Colonic mucosa (tissue), 4 donors: ENCODE measurements at places on chromosomes 2 and 18.
A peak's percentile ranks its signal among the peaks of the same experiment; 100 is the strongest.

DNA sequence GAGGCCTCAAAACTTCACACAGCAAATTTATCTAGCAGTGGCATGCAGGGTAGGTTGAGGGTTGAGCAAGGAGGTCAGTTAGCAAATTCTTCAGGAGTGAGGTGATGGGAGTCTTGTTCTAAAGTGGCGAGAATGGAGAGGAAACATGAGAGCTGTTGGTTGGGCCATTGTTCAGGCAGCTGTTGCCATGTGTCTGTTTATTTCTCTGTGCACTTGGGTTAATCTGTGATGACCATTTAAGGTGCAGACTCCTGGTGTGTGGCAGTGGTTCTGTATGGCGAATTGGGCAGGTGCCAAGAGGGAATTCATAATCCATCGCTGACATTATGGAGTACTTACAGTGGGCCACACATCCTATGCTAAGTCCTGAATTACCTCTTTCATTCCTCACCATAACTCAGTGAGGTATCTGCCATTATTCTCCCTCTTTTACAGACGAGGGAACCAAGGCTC lies 30.4 kb downstream of the TMEM178A start:
- no peak for DNase-seq

DNA sequence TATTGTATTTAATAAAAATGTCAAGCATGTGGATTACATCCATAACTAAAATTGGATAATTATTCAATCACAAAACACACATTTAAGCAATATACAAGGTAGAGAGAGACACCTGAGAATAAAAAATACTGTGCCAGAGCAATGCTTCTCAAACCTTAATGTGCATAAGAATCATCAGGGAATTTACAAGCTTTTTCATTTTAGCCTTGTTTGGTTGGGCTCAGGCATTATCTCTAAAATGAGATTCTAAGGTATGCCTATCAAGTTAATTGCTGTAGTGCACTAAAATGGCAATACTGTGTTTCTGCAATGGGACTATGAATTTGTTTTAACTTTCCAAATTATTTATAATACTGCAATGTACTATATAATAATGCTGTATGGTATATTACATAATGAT lies 983 bp downstream of the MOB1A start:
- no peak for DNase-seq

DNA sequence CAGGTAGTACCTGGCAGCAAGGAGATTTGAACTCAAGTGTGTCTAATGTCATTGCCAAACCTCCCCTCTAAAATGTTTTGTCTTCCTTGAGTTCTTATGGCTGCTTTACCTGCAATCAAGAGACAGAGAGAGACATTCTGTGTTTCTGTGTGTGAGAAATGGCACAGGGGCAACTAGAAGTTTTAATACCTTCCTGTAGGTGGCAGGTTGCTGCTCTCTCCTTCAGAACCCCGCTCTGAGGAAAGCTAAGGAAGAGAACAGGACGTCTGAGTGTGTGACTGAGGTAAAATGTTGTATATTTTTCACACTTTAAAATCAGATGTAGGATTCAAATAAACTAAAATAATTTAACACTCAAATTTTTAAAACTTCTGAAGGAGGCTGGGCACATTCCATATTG lies 19.2 kb downstream of the DTNA start:
- DNase-seq: peak; percentile 27

DNA sequence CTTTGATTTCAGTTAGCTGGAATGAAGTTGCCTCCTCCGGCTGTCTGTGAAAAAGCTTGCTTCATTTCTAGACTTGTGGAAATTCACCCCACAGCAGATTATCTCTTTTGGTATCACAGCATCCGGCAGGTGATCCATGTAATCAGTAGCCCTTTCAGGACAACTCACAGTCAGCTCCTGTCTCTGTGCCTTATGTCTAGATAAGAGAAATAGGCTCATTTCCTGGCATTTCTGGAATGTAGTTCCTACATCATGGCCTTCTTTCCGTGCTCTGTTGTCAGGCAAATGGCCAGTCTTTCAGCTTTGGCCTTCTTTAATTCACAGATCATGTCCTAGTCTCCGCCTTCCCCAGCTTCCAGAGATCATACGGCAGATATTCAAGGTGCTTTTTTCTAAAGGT lies 455.4 kb downstream of the NUP35 start:
- no peak for DNase-seq

- DNase-seq: no peak
Observed at GRCh38 chr2:63300835-63301234, 250.2 kb downstream of the OTX1 start.

DNA sequence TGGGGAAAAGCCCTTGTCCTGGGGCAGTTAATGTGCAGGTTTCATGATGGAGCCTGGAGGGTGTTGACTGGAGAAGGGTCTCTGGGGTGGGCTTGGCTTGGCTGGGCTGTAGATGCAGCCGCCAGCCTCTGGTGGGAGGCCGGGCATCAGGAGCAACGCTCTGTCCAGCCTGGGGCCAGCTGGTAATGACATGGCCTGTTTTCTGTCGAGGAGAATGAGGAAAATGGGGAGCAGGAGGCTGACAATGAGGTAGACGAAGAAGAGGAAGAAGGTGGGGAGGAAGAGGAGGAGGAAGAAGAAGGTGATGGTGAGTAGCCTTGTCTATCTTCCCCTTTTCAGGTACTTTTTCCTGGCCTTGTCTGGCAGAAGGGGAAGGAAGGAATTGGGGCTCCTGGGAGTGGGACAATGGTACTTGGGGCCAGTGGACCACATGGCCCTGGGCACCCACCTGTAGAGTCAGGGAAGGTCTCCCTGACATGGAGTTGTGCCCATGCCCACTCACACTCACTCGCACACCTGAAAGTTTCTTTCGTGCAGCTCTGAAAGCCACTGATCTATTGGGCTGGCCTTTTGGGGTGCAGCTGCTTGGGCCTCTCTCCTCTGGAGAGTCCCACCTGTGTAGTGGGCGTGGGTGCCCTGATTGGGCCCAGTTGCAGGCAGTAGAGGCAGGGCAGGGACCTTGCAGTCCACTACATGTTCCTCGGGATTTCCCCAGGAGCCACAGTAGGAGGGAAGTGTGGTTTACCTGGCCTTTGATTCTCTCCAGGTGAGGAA lies 3.5 kb downstream of the PTMA start:
- DNase-seq: no peak

GRCh38 chr18:76174451-76174850 lies 320.6 kb downstream of the ZNF516 start:
- DNase-seq: no peak

GRCh38 chr18:27461957-27462356 lies 276.8 kb upstream of the CHST9 start:
- DNase-seq: no peak

DNA sequence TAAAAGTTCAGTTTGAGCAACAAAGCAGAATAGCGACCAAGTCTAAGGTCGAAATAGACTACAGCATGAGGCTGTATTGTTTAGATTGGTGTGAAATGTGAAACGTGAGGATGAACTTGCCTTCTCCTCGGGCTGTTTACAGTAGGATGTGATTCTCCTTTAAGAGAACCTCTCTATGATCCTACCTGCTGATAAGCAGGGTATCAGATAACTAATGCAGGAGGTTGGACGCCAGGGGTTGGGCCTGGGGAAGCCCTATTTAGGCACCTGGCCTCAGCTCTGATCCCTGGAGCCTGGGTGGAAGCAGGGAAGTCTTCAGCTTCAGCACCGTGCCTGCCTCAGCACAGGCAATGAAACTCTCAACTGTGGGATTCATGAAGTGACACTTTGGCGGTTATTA lies 11.4 kb downstream of the CRYGD start:
- no peak for DNase-seq

DNA sequence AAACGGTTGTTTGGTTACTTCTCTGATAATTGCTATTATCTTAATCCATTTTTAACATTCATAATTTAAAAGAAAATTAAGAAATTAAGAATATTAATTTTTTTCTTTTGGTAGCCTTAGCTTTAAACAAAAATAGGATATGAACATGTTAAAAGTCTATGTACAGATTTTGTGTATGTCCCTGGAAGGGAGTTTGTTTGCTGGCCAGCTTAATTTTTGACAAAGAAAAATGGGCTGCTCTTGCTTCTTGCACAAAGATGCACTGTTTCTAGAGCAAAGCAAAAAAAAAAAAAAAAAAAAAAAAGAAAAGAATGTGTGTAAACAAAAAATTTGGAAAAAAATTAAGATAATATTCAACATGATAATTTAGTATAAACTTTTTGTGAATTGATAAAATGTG lies 1.3 kb downstream of the RFTN2 start:
- no peak for DNase-seq

- no peak for DNase-seq
Observed at GRCh38 chr2:204019572-204020501, 83.3 kb downstream of the ICOS start.

GRCh38 chr2:143177096-143177786 lies 48.0 kb downstream of the ARHGAP15 start:
- no peak for DNase-seq

DNA sequence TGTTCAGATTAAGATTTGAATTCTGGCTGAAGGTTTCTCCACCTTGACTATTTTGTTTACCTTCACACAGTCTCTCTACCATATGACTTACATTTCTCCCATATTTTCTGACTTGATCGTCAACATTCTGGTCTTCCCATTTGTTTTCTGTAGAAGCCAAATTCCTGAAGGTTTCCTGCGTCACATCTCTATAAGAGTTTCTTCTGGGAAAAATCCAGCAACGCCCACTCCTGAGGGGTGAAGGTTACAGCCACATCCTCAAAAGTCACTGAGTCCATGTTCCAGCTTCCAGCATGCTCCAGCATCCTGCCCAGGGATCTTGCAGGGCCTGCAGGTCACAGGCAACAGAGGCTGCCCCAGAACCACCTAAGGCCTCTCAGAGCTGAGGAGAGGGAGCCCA lies 47.5 kb downstream of the NBEAL1 start:
- DNase-seq: no peak

- DNase-seq: no peak
Observed at GRCh38 chr18:75840131-75840530, 412.6 kb upstream of the SMIM21 start.

- DNase-seq: no peak
Observed at GRCh38 chr2:10132596-10132995, 10.1 kb downstream of the RRM2 start.

- no peak for DNase-seq
Observed at GRCh38 chr2:9734308-9734707, 103.5 kb upstream of the YWHAQ start.

DNA sequence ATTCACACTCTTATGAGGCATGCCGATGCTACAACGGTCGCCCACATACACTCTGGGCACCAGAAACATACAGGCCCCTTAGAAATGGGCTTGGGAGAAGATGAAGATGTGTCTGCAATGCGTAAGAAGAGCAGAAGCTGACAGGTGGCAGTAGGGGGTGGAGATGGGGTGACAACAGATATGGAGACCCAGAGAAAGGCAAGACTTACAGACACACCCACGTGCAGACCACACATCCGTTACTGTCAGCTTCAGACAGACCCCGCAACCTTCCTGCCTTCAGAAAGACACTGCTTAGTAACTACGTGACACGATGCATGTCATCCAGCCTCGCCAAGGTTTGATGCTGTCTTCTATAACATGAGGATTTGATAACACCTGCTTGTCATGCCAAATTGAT lies 89.5 kb downstream of the ZFP36L2 start:
- DNase-seq: no peak

DNA sequence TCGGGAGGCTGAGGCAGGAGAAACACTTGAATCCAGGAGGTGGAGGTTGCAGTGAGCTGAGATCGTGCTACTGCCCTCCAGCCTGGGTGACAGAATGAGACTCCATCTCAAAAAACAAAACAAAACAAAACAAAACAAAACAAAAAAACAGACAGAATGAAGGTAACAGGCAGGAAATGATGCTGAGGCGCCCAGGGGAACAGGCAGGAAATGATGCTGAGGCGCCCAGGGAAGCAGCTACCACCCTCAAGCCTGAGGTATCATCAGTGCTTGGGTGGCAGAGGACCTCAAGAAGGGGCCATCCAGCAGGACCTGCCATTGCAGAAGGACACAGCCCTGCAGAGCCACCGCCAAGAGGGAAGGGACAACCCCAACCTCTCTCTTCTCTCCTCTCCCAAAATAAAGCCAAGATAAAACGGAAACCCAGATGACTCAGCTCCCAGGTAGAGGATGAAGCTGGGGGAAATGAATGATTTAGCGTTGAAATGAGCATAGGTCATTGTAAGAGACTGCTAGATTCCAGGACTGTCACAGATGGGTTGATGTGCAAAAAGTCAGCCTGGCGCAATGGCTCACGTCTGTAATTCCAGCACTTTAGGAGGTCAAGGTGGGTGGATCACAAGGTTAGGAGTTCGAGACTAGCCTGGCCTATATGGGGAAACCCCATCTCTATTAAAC lies 19.3 kb downstream of the SOWAHC start:
- no peak for DNase-seq

- DNase-seq: no peak
Observed at GRCh38 chr2:162072181-162072702, 1.8 kb downstream of the DPP4 start.

- DNase-seq: no peak
Observed at GRCh38 chr2:219798430-219798829, 171.0 kb downstream of the SLC4A3 start.

DNA sequence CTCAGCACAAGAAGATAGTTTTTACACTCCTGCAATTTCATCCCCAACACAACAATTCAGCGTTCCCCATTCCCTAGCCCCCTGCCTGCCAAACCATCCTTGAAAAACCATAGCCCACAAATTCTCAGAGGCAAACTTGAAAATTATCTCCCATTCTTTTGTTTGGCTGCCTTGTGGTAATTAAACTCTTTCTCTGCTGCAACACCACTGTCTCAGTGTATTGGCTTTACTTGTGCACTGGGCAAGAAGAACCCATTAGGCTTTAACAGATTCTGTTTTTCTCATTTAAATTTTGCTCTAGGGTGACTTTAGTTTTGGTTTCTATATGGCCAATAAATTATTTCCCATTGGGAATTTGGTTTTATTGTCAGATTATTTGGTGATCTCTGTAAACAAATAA lies 23.2 kb upstream of the FTCDNL1 start:
- no peak for DNase-seq

- no peak for DNase-seq
Observed at GRCh38 chr2:235618039-235618438, 124.2 kb downstream of the AGAP1 start.

GRCh38 chr2:229831805-229832509 lies 89.9 kb downstream of the TRIP12 start:
- no peak for DNase-seq

DNA sequence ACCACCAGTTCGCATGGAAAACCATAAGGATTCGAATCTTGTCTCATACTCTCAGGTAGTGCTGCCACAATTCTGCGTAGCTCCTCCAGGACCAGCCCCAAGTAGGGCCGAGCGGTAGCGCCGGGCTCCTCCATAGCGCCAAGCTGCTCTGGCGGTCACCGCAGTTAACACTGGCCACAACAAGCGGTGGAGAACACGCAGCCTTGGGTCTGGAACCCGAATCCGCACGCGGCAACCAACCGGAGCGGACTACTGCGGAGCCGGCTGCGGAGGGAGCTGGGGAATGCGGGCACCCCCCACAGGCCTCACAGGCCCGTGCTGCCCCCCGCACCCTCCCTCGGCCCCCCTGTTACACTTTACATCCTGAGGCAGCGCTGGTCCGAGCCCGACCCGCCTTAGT lies 531.5 kb downstream of the STK39 start:
- DNase-seq: no peak

- DNase-seq: no peak
Observed at GRCh38 chr2:203732953-203733510, 26.6 kb downstream of the CD28 start.

GRCh38 chr2:79580175-79580574 lies 67.3 kb downstream of the CTNNA2 start:
- DNase-seq: no peak

- DNase-seq: no peak
Observed at GRCh38 chr2:1884933-1885580, 140.7 kb upstream of the PXDN start.

GRCh38 chr18:59661891-59662701 lies 35.1 kb downstream of the CCBE1 start:
- DNase-seq: no peak
